ENCODE measurements at places on chromosomes 3 and 15. TPM values are rescaled to one million over a fixed set of nuclear protein-coding genes. Genes with fewer than 3 reads are reported as not detected.

ZNF80 gene
- total RNA-seq = not detected

MASP1 gene
- 1.2 TPM for total RNA-seq

OR5H6 gene
- total RNA-seq = not detected

GOLGA8A gene
- total RNA-seq = 27.5 TPM

HDAC11 gene
- 11.2 TPM for total RNA-seq

HTR3E gene
- not detected for total RNA-seq

PAK2 gene
- total RNA-seq = 36.6 TPM

LINGO1 gene
- total RNA-seq = under 0.01 TPM

COMMD2 gene
- 38.4 TPM for total RNA-seq

CHRFAM7A gene
- 0.72 TPM for total RNA-seq

MAP6D1 gene
- 0.59 TPM for total RNA-seq

SCAANT1 gene
- not detected for total RNA-seq

RYK gene
- 108 TPM for total RNA-seq

LRRC57 gene
- 17.4 TPM for total RNA-seq

NTRK3 gene
- total RNA-seq = 0.72 TPM

GRAMD2A gene
- total RNA-seq = not detected
